ENCODE measurements at places on chromosomes 11 and 22. TPM values are rescaled to one million over a fixed set of nuclear protein-coding genes. Genes with fewer than 3 reads are reported as not detected.

DNA sequence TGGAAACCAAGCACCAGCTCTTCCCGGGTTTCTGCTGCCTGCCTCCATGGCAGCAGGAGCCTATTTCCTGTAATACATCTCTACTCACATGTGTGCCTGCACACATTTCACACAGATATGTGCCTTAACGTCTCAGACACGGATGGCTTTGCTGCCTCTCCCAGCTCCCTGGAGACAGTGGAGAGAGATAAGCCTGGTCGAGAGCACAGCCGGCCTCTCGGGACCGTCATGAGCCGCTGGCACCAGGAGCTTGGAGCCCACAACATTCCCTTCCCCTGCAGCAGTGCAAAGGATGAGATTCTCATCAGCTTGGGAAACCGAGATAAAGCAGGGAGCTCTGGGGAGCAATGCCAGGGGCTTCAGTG, 587.7 kb downstream of the BRD1 start:
- H3K36me3 ChIP-seq: no peaks in the 10 kb centered on the region
- no peak for DNase-seq
- no peak overlapping the region for H3K4me3 ChIP-seq
- no peaks in the 10 kb centered on the region for H3K4me1 ChIP-seq
- H3K27ac ChIP-seq: no peak overlapping the region
- no peaks in the 10 kb centered on the region for H3K27me3 ChIP-seq

The ART5 gene
- polyA plus RNA-seq: 0.13 TPM

The PCSK7 gene
- 53.0 TPM for polyA plus RNA-seq

DNA sequence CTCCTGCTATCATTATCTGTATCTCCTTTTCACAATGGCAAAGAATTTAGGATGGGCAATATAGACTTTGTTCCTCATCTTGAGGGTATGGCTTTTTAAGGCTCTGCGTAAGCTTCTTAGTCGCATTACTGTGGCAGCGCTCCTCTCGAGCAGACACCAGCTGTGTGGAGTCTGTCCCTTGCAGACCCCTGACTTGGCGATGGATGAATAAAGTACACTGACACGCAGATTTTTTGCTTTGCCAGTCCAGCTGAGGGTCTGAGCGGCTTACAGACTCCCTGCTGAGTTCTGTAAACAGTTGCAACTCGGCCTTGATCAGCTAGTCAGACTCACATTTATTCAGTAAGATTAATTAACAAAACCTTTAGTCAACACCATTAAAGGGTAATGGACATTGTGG, 390.0 kb upstream of the CNTN5 start:
- H3K36me3 ChIP-seq: no peaks in the 10 kb centered on the region
- H3K4me3 ChIP-seq: no peak overlapping the region
- H3K27ac ChIP-seq: no peak overlapping the region
- no peak for DNase-seq

DNA sequence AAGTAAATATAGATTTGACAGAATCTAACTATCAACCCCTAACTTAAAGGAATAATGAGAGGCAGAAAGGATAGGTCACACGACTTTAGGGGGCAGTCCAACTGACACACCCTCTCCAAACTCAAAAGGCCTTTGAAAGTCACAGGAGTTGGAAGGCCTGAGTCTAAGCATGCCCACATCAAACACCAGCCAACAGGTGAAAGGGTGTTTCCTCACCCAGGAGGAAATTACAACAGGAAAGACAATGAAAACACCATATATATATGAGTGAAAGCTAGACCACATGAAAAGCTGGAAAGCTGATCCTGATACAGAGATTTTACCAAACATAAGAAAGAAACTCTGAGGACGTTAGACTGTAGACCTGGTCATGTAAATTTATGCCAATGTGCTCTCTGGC, 10.5 kb upstream of the DEPDC7 start:
- no peak overlapping the region for H3K27ac ChIP-seq
- H3K4me3 ChIP-seq: no peak overlapping the region
- H3K36me3 ChIP-seq: no peaks in the 10 kb centered on the region
- H3K4me1 ChIP-seq: no peaks in the 10 kb centered on the region

DNA sequence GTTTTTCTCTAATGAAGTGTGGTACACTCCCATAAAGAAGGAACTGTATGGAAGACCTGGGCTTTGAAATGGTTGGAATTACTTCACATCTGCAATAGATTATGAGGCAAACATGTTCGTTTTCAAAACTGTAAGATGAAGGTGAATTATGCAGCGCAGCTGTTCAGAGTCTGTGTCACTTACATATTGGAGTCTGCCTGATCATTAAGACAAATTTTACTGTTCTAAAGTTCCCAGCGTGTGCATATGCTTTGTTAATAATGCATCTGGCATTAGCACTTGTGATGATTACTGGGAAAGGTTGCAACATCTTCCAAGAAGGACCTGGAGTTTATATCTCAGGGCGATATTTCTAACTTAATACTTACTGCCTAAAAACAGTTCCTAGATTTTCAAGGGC, 255.2 kb upstream of the ZC3H12C start:
- H3K27me3 ChIP-seq: no peaks in the 10 kb centered on the region
- no peak overlapping the region for H3K4me3 ChIP-seq
- no peaks in the 10 kb centered on the region for H3K4me1 ChIP-seq
- no peaks in the 10 kb centered on the region for H3K36me3 ChIP-seq
- H3K27ac ChIP-seq: no peak overlapping the region
- no peak for DNase-seq

The TRIM22 gene
- 18.0 TPM for polyA plus RNA-seq

DNA sequence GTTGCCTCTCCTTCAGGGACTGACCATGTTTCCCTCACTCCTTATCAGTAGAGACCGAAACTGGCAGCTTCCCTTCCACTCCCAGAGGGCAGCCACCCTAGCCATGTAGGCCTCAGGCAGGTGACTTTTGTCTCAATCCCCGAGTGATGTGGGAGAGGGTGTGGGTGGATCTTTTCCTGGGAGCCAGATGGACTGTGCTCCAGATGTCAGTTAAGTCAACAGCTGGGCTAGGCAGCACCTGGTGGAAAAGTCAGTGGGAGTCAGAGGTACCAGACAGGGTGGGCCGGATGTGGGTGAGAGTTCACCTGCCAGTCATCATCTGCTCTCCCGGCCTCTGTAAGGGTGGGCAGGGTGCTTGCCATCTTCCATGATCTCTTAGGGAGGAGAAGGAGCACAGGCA, 1.9 kb downstream of the BANF1 start:
- no peak overlapping the region for H3K27ac ChIP-seq
- no peak for DNase-seq
- no peaks in the 10 kb centered on the region for H3K27me3 ChIP-seq
- peaks cover 26% of the 10 kb centered on the region for H3K36me3 ChIP-seq
- no peak overlapping the region for H3K4me3 ChIP-seq

DNA sequence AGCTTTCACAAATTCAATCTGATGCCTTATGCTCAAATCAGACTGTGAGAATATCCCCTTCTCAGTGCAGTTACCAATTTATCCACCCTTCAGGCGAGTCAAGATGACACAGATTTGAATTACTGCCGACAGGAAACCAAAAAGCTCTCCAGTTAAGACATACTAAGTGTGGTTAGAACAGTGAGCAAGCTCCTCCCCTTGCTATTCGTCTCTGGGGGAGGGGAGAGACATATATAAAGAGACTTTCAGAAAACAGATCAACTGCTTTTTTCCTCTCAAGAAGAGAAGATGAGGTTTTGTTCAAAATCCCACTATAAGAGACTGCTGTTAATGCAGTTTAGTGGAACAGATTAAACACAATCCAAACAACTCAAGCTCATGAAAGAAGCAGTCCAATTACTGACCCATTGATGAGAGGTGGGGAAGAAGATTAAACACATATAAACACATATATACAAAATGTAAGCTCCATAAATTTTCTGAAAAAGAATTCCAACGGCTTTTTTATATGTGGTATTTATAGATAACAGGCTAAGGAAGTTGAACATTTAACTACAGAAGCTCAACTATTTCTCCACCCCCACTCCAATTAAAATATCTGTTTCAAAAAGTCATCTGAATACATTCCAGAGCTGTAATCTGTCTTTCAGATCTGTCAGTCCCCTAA, 102.7 kb downstream of the MRTFA start:
- no peak overlapping the region for H3K4me3 ChIP-seq
- H3K27ac ChIP-seq: peak overlapping the region; percentile 36

DNA sequence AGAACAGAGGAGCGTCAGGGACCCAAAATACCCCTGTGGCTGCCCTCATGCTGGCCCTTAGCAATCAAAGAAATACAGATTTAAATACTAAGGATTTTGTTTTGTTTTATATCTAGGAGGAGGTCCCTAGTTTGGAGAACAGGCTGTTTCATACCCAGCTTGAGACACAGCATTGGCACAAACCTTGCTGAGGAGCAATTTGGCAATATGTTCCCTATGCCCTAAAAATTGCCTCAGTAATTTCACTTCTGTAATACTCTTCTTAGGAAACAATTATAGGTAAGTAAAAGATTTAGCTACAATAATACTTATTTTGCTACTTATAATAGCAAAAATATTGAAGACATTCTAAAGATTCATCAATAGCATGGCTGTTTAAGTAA, 37.0 kb downstream of the TSKU start:
- H3K27ac ChIP-seq: no peak overlapping the region
- no peak for DNase-seq
- H3K36me3 ChIP-seq: no peaks in the 10 kb centered on the region
- H3K4me1 ChIP-seq: peaks cover 9% of the 10 kb centered on the region

DNA sequence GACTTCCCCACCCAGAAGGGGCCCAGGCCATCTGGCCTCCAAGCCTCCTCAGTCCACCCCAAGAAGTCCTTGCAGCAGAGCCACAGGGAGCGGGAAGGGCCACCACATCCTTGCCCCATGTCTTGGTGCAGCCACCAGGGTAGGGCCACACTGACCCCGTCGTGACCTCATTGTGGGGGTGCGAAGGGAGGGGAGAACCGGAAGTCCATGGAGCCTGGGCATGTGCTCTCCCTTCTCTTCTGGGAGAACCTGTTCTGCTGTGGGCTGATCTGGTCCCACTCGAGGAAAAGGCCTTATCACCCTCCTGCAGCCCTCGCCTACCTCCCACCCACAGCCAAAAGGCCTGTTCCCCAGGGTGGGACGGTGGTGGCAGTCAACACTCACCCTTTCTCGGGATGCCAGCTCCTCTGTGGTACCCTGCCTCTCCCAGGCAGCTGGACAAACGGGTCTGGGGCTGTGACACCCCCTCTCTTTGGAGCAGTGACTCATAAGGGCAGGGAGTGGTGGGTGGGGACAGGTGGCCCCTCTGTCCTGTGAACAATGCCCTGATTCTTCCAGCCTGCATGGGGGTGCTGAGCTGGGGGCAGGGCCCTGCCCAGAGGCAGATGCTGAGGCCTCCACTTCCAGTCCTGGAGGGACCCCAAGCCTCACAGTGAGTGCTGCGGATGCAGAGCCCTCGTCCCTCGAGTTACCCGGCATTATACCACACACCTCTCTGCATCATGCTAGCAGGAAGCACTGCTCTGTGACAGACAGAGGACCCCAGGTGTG, 14.6 kb upstream of the CTSD start:
- H3K4me3 ChIP-seq: no peak overlapping the region
- DNase-seq: no peak
- peaks cover 1% of the 10 kb centered on the region for H3K4me1 ChIP-seq
- no peak overlapping the region for H3K27ac ChIP-seq
- H3K27me3 ChIP-seq: no peaks in the 10 kb centered on the region

DNA sequence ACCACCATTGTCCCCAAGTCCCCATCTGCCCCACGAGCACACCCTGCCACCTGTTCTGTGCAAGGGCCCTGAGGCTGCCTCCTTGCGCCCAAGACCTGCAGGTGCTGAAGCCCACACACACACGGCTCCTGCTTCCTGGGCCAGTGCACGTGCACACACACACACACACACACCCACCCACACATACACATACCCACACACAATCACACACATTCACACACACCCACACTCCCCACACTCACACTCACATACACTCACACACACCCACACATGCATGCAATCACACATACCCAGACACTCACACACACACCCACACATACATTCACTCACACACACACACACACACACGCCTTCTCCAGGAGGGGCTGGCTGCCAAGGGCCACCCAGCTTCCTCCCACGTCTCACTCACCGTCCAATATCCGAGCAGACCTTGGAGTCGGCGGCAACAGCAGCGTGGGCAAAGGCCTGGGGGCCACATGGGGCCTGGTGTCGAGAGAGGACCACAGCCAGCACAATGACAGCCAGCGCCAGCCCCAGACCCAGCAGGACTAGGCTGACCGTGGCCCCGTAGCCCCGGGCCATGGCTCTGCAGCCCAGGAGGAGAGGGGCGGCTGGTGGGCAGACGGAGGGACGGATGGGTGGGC, 616 bp downstream of the GGT5 start:
- H3K4me1 ChIP-seq: no peaks in the 10 kb centered on the region
- H3K4me3 ChIP-seq: peak overlapping the region; percentile 48
- H3K27me3 ChIP-seq: no peaks in the 10 kb centered on the region
- no peak overlapping the region for H3K27ac ChIP-seq
- no peaks in the 10 kb centered on the region for H3K36me3 ChIP-seq

DNA sequence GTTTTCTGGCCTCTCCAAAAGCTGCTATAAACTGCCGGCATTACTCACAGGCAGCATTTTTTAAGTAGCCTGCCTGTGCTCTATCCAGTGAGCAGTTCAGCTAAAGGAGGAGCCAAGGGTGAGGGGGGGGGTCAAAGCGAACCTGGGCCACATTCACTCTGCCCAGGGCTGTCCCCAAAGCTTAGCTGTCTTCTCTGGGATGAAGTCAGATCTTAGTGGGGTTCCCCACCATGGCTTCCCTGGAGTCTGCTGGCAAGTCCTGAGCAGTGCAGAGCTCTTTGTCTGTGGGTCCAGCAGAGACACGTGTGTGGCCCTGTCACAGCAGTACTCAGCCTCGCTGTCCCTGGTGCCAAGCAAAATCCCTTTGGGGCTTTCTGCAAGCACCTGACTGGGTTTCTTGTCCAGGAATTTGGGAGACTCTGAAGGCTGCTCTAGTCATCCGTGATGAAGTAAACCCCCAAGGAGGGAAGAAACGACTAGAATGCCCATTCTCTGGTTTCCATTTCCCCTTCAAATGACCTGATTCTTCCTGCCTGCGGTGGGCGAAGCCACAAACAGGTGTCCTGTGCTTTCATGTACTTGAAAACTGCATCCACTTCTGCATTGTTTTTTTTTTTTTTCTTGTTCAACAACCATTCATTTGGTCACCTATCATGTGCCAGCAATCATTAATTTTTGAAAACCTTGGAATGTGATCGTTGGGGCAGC, 2.6 kb downstream of the KCNJ5 start:
- no peaks in the 10 kb centered on the region for H3K27me3 ChIP-seq
- H3K27ac ChIP-seq: peak overlapping the region; percentile 62
- peak; percentile 77 for DNase-seq
- no peaks in the 10 kb centered on the region for H3K36me3 ChIP-seq
- H3K4me1 ChIP-seq: peaks cover 76% of the 10 kb centered on the region

DNA sequence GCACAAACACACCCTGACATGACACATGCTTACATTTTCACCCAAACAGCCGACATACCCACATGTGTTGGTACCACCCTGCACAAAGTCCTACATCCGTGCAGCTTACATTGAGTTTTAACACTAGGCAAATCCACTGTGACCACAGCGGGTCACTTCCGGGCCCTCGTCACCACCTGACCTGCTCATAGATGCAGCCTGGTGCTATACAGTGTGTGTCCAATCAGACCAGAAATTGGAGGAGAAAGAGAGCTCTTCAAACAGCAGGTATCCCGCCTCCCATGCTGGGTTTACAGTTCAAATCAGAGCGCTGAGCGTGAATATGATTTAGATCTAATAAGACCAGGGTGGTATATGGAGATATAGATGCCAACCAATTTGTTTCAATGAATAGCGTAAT, 35.4 kb downstream of the PHF21B start:
- H3K4me3 ChIP-seq: no peak overlapping the region
- H3K36me3 ChIP-seq: no peaks in the 10 kb centered on the region
- no peak for DNase-seq
